ENCODE measurements at places on chromosomes 2 and 18.
A peak's percentile ranks its signal among the peaks of the same experiment; 100 is the strongest.

DNA sequence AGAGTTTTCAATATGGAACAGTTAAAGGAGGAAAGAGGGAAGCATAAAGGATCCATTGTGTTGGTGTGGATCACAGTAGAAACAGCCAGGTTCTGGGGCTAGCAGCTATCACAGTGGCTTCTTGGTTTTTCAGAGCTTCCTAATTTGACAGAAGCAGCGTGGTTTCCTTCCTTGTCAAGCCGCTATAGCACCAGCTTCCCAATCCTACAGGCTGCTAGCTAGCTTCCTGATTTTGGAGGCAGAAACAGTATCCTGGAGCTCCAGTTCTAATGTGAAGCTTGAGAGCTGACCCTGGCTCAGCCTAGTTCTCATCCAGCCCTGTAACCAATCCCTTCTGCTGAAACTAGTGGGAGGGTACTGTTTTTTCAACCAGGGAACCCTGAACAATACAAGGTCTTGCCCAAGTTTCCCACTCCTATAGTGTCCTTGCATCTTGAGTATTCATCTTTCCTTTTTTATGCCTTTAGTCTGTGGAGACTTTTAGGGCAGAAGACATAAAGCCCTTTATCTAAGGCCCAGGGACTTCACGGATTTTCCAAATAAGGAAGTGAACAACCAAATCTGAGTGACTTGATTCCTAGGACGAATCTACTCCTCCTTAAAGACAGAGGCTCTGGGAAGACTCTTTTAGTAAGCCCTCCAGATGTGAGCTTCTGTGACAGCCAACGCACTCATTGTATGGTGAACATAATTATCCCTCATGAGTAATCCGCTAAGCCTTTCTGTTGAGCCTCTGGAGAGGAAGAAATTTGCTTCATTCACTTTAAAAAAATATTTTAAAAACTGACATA is 33.8 kb downstream of the CCDC93 start:
- no peak for DNase-seq

- peak; percentile 100 for DNase-seq
These were observed 221.6 kb downstream of the LPIN1 start for GRCh38 chr2:11967946-11968465.

DNA sequence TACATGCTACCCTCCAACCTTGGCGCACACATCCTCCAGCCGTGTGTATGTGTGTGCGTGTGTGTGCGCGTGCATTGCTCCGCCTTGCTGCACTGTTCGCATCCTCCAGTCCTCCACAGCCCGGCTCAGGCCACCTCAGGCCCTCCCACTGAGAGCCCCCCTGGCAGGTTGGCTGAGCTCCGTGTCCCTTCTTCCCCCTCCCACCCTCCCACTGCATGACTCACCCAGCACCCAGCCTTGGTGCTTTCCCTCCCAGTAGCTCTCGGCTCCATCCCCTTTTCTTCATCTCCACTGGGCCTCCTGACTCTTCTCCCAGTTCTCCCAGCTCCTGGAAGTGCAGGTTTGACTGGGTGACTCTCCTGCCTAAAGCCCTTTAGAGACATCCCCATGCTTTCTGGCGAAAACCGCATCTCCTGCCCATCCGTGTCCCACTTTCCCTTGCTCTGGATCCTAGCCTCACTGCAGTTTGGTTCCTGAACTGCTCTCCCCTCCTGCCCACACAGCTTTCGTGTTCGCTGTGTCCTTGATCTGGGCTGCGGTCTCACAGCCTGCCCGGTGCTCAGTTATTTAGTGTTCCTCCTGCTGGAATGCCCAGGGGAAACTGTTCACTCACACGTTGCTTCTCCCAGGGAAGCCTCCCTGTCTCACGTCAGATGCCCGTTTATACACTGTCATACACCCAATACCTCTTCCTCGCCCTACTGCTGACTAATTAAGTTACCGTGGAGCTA is 4.9 kb downstream of the TMEM177 start:
- DNase-seq, result no peak

- DNase-seq, result no peak
These were observed 1296.6 kb upstream of the DDX18 start for GRCh38 chr2:116517936-116518335.

Data from hematopoietic multipotent progenitor cell treated with erythropoietin and hydrocortisone succinate and interleukin-3 and kit ligand, for 8 days (in vitro differentiated cells).